Endodermal cell (in vitro differentiated cells): ENCODE measurements at places on chromosomes 1 and 21. TPM values are rescaled to one million over a fixed set of nuclear protein-coding genes. Genes with fewer than 3 reads are reported as not detected.

Gene CDK18
- 84.0 to 93.1 TPM (median 88.7 TPM) in 3 replicates for total RNA-seq

Gene ANKRD65
- 1.6 to 3.5 TPM (median 2.7 TPM) in 3 replicates for total RNA-seq

Gene ANGPTL7
- total RNA-seq = not detected in 3 replicates

Gene S100A9
- total RNA-seq = not detected in 2 replicates

Gene AJAP1
- total RNA-seq = 11.9 to 22.9 TPM (median 22.1 TPM) in 3 replicates

Gene SLC44A3
- total RNA-seq = 5.5 to 9.0 TPM (median 6.4 TPM) in 3 replicates

Gene IL20
- not detected in 3 replicates for total RNA-seq

- no peak for DNase-seq
Measured at GRCh38 chr1:111538343-111539025, 35.1 kb upstream of the ADORA3 start.

DNA sequence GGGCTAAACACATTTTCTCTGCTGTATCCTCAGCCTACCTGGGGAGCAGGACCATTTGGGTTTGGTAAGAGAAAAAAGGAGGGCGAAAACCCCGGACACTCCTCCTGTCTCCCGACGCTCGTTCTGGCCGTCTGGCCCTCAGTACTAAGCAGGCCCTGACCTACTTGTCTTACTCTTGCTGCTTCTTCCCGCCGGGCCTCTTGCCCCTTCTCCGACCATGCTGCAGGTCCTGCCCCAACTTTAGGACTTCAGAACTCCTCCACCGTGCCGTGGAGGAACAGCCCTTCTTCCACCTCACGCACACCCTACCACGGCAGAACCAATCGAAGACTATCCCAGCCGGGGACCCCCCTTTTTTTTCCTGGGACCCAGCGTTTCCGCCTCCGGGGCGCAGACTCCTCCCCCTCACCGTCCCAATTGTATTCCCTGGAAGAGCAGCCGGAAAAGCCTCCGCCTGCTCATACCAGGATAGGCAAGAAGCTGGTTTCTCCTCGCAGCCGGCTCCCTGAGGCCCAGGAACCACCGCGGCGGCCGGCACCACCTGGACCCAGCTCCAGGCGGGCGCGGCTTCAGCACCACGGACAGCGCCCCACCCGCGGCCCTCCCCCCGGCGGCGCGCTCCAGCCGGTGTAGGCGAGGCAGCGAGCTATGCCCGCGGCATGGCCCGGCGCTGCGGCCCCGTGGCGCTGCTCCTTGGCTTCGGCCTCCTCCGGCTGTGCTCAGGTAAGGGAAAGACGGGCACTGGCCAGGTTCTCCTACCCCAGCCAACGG is at the start of gene CHRNB2:
TSS of gene CHRNB2 (plus strand) at position 393 of the 771 bp plus-strand sequence. CDS start at position 660, 267 bp downstream.
- peak; percentile 98 for DNase-seq

DNA sequence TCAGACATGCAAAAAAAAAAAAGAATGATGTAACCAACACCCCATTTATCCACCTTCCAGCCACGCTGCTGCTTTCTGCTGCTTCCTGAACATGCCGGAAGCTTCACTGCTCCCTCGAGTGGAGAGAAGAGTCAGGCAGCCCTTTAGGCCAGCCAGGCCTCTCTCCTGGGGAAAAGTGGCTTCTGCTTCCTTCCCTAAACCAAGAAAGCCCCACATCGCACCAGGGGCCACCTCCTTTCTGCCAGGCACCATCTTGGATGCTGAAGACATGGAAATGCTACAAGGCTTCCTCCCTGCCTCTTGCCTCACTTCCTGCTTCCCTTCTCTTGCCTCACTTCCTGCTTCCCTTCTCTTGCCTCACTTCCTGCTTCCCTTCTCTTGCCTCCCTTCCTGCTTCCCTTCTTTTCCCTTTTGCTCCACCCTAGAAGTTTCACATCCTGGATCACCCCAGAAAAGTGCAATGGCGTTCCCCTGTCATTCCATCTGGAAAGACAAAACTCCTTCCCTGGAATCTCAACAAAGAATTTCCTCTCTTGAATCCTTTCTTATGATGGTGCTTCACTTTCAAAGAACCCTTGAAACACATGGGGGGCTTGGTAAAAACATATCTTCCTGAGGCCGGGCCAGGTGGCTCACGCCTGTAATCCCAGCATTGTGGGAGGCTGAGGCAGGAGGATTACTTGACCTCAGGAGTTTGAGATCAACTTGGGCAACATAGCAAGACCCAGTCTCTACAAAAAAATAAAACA is 18.7 kb downstream of the TNFRSF8 start:
- no peak for DNase-seq

GRCh38 chr1:240338837-240339236 is 247.2 kb downstream of the FMN2 start:
- no peak for DNase-seq

DNA sequence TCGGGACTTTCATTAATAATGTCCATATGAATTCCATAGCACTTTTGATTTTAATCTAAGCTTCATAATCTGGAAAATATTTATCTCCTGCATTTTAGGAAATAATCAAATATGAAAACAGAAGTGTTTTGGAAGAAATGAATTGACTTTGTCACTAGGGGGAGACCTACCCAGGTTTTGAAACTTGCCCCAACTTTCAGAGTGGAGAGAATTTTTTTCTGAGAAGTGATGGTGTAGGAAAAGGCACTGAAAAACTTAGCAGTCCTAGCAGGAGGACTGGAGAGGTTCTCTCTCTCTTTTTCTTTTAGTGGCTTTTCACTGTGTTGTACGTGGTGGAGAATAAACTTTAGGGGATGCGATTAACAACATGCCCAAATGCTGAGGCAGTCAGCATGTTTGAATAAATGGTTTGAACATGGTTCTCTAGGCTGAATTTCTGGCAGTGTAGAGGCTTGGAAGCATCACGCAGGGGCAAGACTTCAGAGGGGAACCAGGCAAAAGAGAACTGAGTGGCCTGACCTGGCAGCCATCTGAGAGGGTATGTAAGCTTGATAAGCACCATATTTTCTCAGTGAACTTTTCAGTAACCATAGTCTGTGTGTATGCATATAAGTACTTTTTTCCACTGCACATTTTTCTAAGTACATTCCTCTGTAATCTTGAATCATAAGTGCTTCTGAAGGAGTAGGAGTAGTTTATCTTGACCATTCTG is 68.3 kb upstream of the NEK7 start:
- peak; percentile 59 for DNase-seq

DNA sequence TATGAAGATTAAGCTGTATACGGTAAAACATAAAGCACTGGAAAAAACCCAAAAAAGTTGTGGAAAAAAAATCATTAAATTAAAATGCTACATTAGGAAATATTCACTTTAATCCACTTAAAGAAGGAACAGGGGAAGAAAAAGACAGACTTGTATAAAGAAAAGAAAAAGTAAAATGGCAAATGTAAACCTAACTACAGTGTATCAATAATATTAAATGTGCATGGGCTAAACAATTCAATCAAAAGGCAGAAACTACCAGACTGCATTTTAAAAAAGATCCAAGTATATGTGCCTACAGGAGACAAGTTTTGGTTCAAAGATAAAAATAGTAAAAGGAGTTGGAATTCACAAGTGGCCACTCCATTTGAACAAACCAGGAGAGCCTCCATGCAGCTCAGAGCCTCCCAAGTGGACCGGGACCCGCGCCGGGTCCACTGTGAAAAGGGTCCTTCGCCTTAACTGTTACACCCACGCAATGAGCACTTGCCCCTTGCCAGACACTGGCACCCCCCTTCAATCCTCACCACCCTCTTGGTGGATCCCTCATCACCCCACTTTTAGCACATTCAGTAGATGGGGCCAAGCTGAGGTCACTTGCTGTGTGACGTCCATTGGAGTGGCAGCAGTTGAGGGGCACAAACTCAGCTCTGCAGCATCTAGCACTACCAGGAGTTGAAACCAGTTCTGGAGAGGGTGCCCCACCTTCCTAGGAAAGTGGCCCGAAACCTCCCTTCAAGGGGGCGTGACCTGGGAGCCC is 898 bp downstream of the C1orf174 start:
- no peak for DNase-seq

DNA sequence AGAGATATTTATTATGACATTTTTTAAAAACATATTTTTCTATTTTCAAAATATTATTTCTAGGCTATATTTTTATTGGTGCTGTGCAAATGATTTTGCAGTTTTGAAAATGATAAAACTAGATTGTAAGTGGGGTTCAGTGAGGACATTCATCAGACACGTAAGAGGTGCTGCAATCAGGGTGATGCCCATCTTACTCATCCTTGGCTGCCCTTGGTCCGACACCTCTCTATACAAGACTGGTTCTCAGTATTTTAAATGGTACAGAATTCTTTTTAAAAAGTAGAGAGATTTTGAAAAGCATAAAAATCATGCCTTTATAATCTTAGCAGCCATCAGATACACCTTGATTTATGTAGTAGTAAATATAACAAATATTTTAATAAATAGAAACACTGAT is 24.0 kb downstream of the HENMT1 start:
- DNase-seq = no peak

- peak; percentile 70 for DNase-seq
Measured at GRCh38 chr1:31166462-31166861, 73.2 kb downstream of the NKAIN1 start.

DNA sequence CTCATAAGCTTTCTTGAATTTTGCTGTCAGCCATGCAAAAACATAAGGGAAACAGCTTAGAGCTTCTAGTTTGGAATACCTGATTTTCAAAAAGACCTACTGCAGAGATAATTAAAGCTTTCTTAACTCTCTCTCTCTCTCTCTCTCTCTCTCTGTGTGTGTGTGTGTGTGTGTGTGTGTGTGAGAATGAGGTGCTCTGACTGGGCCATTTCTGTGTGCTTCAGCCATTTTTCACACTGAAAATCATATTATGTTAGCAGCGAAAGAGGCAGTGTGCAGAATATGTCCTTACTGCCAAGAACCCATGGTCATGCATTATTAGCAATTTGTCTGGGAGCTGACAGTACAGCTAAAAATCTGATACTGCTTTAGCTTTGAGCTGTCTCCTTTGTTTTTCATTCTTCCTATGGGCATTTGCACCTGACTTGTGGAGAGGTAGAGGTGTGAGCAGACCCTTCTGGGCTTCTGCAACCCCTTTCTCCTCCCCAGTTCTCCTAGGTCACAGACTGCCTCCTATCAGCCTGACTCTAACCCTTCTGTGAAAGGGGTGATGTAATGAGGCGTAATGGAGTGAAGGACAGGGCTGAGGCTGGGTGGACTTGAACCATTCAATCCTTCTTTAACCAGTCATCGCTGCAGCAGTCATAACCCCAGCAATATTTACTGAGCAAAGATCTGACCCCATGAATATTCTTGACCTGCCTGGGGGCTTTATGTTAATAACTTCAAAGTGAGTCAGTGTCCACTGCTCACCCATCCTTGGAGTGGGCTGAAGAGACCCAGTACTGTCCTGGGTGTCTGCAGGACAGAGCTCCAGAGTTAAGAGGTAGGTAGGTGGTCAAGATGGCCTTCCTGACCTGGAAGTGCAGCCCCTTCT is 61.2 kb downstream of the SYT6 start:
- DNase-seq = no peak
